ENCODE measurements at places on chromosomes 5 and 9.

DNA sequence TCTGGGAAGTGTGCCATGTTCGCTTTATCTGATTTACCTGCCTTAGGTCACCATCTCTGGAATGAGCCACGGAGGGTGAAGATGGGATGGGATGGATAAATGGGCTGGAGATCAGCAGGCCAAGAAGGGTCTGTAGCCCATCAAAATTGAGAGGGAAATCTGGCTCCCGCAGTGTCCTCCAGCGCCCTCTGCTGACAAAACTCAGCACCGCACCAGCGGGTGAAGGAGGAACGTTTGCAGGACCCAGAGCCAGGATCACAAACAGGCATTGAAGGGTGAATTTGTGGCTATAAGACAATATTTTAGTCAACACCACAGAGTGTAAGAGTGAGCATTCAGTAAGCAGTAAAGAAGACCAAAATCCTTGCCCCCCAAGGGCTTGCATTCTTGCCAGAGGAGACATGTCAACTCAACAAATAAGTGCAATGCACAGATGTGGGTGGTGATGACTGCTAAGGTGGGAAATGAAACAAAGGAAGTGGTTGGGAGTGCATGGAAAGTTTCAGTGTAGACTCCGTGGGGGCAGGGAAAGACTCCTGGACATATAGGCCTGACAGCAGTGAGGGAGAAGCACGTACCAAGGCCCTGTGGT lies 124.4 kb downstream of the TENT4A start:
- DNase-seq, result no peak

- DNase-seq, result no peak
These were observed 532.4 kb downstream of the ANXA1 start for GRCh38 chr9:73683862-73684591.

DNA sequence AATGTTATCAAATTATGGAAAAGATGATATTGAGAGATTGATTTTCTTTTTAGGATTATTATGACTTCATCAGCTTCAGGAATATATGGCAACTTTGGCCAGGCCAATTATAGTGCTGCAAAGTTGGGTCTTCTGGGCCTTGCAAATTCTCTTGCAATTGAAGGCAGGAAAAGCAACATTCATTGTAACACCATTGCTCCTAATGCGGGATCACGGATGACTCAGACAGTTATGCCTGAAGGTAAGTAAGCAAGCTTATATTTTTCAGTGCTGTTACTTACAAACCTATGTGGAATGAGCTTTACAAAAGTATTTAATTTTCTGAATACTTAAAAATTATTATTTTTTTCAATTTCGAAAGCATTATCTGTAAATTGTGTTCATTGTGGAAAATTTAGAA lies 26.5 kb downstream of the HSD17B4 start:
- no peak for DNase-seq

DNA sequence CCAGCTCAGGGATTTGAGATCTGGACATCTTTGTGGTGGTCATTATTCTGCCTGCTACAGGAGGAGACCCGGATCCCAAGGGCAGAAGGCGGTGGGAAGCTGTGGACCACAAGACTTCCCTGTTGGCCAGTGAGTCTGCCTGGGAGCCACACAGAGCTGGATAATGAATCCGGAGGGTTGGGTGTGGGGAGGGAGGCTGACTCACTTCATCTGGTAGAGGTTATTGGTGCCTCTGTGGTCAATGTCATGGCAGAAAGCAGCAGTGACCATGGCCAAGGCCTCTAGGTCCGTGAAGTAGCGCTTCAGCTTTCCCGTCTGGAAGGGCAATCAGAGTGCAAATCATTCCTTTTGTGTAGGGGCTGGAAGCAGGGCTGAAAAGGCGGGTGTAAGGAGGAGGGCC lies 58.5 kb downstream of the PDE6A start:
- DNase-seq, result no peak

GRCh38 chr9:28260330-28260729 lies 687.0 kb upstream of the C9orf72 start:
- no peak for DNase-seq

- DNase-seq, result no peak
These were observed 28.4 kb downstream of the PSAT1 start for GRCh38 chr9:78325343-78325742.

GRCh38 chr5:150625831-150626746 lies 14.4 kb upstream of the SYNPO start:
- no peak for DNase-seq

GRCh38 chr9:30757723-30758122 lies 1626.7 kb upstream of the ACO1 start:
- no peak for DNase-seq

DNA sequence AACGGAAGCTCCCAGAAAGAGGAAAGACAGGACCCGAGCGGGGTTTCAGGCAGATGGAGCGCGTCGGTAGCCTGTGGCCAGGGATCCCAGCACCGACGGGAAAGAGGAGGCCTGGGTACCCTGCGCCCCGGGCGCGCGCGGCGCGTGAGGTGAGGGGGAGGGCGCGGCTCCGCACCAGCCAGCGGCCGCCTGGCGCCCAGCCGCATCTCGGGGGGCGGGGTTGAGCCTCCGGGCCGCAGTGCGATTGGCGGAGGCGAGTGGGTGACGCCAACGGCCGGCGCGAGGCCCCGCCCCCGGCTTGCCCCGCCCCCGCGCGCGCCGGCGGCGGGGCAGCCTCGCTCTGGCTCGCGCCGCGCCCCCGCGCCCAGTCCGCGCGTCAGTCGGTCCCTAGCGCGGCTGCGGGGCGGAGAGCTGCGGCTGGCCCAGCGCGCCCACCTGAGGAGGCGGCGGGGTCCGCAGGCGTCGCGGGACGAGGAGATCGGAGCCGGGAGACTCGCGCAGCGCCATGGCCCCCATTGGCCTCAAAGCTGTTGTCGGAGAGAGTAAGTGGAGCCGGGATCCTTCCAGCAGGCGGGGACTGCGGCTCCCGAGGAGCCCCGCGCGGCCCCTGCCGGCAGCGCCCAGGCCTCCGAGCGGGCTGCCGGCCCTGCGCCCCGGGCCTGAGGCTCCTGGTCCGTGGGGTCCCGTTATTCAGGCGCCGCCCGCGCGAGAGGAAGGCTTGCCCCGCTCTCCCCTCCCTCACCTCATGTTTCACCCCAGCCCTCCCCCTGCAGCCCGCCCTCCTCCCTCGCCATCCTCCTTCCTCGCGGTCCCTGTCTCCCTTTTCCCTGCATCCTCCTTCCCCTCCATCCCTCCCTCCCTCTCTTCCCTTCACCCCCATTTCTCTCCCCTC lies at the start of gene STXBP1:
Gene STXBP1 (plus strand): TSS at position 379 of the 892 bp plus-strand sequence. CDS start 127 bp downstream, at position 506.
- DNase-seq, result peak; percentile 84

DNA sequence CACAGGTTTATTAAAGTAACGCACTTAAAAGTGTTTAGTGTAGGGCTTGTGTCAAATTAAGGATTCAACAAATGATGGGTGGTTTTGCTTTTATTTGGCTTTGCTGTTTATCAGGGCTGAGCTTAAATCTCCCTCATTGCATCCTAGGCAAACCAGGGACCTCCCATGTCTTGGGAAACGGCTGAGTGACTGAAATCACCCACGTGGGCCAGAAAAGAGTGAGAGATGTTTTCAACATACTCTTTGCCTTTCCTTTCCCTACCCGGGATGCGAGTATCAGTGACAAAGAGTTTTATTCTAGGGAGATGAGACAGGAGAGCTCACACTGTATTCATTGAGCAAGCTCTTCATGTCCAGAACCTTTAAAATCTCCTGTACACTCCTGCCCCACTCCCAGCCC lies 23.3 kb downstream of the KCNMB1 start:
- DNase-seq, result no peak

DNA sequence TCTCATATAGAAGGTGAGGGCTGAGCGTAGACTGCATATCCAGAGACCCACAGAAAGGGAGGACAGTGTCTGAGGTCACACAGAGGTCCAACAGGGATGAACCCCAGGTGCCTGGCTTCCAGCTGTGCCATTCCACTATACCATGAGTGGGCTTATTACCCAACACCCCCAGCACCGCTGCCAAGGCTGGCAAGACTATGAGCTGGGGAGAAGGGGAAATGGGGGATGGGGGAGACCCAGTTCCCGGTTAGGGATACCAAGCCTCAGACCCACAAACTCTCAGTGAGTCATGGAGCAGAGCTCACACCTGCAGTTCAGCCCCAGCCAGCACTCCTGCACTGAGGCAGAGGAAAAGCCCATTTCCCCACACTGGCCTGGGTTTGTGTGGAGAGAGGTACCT lies 106.4 kb downstream of the PSD2 start:
- DNase-seq, result no peak

- DNase-seq, result no peak
These were observed 15.7 kb downstream of the CEP72 start for GRCh38 chr5:627840-628239.

- DNase-seq, result no peak
These were observed 177.9 kb upstream of the MAP3K1 start for GRCh38 chr5:56637321-56637920.

DNA sequence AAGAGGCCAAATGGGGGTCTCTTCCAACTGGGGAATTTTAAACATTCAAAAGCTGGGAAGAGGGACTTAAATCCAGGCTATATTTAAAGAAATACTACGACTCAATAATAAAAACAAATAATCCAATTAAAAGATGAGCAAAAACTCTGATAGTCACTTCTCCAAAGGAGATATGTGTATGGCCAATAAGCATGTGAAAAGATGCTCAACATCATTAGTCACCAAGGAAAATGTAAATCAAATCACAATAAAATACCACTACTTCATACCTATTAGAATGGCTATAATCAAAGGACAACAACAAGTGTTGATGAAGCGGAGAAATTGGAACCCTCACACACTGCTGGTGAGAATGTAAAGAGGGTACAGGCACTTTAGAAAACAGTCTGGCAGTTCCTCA lies 130.4 kb downstream of the CDK5RAP2 start:
- no peak for DNase-seq

- no peak for DNase-seq
These were observed 1.2 kb downstream of the CAMK2A start for GRCh38 chr5:150288361-150288760.

DNA sequence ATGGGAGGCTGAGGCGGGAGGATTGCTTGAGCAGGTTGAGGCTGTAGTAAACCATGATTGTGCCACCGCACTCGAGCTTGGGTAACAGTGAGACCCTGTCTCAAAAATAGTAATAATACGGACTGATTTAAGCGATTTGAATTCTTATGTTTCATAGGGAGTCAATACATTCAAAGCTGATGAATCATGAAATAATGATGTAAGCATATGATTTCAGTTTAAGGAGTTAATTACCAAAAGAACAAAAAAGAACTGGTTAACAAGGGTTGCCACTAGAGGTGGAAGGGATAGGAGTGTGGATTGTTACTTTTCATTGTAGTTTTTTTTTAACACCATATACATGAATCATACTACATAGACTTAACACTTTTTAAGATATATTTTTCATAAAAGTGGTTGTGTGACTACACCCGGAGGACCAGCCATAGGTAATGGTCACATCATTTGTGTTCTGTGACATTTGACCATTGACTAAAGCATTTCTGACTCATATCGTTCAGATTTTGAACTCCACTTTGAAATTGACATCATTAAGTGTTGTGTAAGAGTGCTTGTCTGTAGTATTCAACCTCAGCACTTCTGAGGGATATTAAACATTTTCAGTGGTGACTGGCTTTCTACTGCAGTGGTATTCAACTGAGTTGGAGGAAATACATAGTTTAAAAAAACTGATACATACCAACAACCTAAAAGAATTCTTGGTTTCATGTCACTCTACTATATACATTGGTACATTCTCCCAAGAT lies 7.0 kb downstream of the TRMT10B start:
- no peak for DNase-seq

GRCh38 chr9:81682797-81683196 lies 6.5 kb downstream of the TLE1 start:
- DNase-seq, result no peak

GRCh38 chr5:131514316-131515283 lies 120.4 kb downstream of the RAPGEF6 start:
- DNase-seq, result no peak

- DNase-seq, result no peak
These were observed 20.2 kb downstream of the TEK start for GRCh38 chr9:27129221-27129620.

GRCh38 chr5:142587354-142587965 lies 98.4 kb downstream of the FGF1 start:
- peak; percentile 6 for DNase-seq

DNA sequence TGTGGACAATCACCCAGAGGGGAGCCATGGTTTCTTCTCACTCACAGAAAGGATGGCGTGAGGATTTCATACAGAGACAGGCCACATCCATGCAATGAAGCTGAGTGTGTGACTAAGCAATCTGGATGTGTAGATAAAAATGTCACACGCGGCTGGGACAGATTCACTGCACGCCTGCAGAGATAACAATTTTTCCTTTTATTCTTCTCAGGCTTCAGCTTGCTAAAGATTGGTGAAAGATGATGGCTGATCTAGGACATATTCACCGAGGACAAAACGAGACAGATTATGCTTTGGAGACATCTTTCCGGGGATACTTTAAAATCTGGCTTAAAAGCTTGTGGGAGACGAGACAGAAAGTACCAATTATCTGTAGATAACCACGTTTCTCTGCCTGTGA lies 313.9 kb upstream of the TRPC7 start:
- DNase-seq, result no peak

- no peak for DNase-seq
These were observed 310.1 kb downstream of the ZNF608 start for GRCh38 chr5:124436294-124436693.

DNA sequence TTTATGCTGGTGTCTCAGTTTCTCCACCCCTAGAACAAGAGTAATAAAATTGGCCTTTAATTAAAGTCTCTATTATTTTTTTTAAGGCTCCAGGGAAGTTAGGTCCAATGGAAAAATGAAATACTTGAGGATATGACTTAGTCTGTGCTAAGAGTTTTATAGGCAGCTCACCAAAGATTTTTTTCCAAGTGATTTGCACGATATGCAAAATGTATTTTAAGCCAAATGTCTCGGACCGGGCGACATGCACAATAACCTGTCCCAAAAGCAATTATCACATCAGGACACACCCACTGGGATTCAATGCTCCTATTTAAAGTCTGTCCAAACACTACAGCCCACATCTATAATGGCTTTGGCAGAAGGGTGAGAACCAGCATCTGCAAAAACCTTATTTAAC lies 136.1 kb upstream of the ANKH start:
- DNase-seq, result no peak

DNA sequence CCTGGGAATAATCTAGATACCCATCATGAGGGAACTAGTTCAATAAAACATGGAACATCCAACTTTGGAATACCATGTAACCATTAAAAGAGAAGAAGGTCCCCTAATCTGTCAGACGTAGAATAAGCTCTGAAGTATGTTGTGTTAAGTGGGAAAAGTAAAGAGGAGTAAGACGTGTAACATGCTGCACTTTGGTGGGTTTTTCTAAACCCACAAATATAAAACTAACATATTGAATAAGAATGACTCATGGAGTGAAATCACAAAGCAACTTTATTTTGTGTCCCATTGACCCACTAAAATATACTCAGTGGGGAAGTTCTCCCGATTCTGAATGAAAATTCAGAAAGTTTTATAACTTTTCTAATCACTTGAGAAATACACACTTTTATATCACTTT lies 67.9 kb upstream of the PIK3R1 start:
- DNase-seq, result no peak

GRCh38 chr5:80055491-80056170 lies 20.5 kb downstream of the THBS4 start:
- DNase-seq, result no peak

DNA sequence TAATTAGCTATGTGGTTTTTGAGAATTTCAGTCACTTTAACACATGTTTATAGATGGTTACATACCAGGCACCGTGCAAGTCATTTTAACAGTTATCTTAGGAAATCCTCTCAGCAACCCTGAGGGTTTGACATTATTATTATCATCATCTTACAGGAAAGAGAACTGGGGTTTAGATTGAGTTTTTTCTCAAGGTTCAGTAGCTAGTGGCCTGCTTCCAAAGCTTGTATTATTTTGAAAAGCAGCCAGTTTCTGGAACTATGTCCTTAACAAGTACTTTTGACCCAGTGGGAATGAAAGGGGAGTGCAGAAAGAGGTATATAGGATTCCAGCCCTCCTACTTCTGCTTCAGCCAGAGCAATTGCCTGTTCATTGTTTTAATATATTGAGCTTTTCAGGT lies 157.5 kb downstream of the COMMD10 start:
- DNase-seq, result no peak

All from activated CD4-positive, alpha-beta T cell treated with anti-CD3 and anti-CD28 coated beads for 24 hours (primary cell).